ENCODE measurements at places on chromosomes 1 and 21. TPM values are rescaled to one million over a fixed set of nuclear protein-coding genes. Genes with fewer than 3 reads are reported as not detected.

- DNase-seq: peak; percentile 48
Measured at GRCh38 chr1:231315887-231316286, 21.8 kb downstream of the EXOC8 start.

TRIM46 gene
- total RNA-seq: 1.8 TPM

DNA sequence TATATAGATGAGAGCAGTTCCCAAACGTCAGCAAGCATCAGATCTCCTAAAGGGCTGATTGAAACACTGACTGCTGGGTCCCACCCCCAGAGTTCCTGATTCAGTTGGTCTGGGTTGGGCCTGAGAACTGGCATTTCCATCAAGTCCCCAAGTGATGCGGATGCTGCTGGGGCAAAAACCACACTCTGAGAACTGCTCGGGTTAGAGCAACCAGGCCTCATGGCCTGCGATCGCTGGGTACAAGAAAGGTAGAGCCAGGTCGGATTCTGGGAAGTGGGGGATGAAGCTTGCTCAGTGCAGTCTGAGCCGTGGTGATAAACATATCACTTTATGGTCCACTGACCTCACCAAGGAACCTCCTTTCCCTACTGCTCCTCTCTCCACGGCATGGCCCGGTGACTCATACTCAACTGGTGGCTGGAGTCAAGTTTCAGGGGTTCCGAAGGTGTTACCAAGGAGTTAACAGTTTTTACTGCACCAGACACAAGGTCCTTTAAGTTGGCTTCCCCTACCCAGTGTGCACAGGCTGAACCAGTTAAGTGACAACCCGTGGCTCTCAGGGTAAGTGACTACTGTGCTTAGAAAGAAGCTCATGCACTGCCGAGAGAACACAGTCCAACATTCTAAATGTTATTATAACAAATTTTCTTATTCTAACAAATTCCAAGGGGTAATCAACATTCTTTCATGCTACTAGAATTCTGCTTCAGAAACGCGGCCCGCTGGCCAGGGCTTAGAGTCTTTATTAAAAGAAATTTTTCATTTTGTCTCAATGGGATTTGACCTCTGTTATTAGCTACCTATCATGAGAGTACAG is 153.5 kb downstream of the TGFBR3 start:
- no peak for DNase-seq

TAS1R2 gene
- total RNA-seq: not detected

SMCP gene
- not detected for total RNA-seq

DNA sequence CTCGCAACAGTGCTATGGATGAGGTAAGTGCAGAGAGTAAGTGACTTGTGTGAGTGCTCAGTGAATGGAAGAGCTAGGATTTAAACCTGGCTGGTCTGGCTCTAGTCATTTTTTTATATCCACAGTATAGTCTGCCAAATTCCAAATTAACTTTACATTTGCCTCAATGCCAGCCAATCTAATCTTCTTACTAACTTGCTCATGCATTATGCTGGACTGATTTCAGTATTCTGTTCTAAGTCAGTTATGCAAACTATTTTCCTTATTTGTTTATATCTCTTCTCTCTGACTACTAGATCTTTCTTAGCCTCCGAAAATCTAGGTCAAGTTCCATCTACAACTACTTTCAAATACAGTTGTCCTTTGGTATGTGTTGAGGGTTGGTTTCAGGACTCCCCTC is 133.3 kb downstream of the XPR1 start:
- no peak for DNase-seq

NKAIN1 gene
- total RNA-seq: under 0.01 TPM

DNA sequence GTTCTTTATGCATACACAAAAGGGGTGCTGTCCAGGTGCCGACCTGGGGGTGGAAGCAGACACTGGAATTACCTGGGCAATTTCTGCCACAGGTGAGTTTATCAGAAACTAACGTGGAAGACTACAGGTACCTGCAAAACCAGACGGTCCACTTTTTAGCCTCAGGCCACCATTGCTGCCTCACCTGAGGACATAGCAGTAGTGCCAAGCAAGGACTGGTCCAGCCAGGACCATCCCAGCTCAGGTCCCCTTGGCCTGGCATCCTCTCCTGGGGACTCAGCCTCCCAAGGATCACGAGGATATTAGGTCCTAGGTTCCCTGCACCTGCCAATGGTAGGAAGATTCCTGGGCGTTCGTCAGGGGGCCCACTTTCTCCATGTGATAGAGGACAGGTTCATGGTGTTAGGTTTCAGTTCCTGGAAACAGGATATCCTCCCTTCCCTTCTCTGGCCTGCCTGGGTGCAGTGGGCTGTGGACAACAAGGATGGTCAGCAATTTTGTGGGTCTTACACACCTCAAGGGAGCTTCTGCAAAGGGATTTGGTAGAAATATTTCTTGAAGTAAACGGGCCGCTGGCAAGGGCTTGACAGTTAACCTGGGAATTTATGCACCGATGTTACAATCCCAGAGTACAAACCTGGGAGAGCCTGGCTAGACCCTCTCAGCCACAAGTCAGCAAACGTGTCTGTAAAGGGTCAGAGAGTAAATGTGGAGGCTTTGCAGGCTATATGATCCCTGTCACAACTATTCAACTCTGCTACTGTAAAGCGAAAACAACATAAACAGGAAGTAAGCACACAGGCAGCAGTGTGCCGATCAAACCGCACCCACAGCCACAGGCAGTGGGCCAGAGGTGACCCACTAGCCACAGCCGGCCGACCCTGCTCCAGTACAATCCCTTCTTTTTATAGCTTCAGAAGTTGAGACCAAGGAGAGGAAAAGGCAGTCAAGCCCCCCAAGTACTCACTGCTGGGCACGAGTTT is 71.4 kb upstream of the RAB4A start:
- no peak for DNase-seq

DNA sequence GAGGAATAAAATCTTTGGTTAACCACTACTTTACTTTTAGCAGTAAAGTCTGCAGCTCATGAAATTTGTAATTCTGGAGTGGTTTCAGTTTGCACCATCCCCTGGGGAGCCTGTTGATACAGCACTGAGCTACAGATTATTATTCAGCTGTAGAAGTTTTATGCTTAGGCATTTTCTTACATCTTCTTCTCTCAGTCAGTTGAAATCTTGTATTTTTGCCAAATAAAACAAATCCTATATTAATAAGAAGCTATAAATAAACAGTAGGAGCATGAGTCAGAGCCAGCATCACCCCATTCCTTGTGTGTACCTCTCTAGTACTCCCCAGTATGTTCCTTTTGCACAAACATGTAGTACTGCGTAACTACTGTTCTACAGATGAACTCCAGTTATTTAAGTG is 118.9 kb downstream of the ATF6 start:
- peak; percentile 67 for DNase-seq

DNA sequence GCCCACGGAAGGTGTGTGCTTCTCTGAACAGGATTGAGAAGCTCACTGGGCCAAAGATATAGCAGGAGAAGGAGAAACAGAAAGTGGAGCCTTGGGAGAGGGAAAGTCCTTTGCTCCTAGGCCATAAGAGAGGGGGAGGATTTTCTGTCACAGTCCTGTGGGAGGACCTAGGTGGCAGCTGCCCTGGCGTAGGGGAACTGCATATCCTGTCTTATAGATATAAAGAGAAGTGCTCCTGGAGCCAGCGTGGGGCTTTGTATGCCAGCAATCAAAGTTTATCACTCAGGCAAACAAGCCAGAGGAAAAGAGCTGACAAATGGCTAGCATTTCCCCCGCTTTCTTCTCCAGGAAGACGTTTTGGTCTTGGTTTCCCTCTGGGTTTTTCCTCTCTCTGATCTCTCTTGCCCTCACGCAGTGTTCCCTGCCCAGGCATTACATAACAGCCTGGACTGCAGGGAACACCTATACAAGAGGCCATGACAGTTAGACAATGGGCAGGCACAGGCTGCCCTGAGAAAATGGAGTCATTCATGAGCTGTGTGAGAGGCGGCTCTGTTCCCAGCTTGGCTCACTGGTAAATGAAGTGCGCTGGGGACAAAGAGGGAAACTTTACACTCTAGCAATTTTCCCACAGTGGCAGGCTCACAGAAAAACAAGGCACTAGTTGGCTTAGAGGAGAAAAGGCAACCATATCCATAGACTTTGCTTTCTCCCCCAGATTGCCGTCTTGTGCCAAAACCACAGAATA is 52.5 kb upstream of the ZNF648 start:
- peak; percentile 38 for DNase-seq

GRCh38 chr21:45281411-45282282 is 6.0 kb downstream of the POFUT2 start:
- DNase-seq: no peak

DNA sequence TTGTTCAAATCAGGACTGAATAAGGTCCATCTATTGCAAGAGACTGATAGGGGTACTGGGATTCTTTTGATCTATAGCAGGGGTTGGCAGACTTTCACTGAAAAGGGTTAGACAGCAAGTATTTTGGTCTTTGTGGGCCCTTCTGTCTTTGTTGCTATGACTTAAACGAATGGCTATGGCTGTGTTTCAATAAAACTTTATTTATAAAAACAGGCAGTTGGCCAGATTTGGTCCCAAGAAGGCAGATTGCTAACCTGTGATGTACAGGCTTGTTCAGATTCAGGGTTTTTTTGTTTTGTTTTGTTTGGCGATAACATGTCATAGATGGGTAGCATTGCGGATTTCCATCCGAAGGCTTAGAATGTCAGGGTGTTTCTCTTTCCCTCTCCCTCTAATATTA is 3.9 kb upstream of the BACE2 start:
- no peak for DNase-seq

CA6 gene
- total RNA-seq: not detected
